ENCODE measurements at places on chromosomes 12 and 14.
A peak's percentile ranks its signal among the peaks of the same experiment; 100 is the strongest.

DNA sequence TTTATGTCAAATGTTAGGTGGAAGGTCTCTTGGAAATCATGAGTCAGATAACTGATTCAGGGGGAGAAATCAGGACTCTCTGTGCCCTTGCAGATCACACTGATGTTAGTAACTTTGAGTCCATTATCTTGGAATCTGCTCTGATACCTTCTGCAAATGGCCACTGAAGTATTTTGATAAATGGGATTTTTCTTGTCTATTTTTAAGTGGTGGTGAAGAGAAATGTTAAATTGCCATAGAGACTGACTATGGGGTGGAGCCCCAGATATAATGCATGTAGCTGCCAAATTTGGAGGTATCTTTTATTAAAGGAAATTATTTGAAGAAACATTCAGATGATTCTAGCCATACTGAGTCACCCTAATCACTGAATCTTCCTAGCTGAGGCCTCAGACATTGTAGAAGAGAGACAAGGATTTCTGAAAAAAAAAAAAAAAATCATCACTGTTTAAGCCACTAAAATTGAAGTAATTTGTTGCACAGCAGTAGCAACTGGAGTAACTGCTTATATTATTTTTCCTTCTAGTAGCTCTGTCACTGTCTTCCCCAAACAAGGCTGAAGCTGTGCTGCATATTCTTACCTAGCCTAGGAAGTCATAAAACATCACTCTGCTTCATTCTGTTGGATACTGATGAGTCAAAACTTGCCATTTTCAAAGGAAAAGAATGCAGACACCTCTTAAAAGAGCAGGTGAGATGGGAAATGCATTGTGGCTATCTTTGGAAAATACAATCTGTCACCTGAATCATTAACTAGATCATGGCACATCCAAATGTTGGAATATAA lies 36.0 kb upstream of the CLEC14A start:
- no peak for DNase-seq

DNA sequence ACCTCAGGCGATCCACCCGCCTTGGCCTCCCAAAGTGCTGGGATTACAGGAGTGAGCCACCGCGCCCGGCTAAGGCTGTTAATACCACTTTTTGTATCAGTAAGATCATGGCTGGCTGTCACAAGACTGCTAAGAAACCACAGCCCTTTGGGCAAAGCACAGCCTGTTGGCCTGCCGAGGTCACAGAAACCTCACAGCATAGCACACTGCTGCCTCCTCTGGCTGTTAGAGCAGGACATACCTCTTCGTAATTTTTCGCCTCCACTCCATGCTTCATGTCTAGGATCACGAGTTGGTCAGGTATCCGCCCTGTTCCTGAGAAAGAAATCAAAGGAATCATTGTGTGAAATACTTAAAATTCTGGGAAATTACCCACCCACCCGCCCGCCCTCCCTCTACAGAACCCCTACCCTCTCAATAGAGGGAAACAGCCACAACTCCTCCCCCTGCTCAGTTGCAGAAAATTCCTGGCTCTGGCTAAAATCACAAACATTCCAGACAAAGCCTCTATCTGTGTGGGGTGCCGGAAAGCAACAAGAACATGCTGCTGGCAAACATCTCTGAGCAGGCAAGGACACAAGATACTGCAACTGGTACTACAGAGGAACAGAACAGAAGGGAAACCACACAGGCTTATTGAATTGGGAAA lies 20.7 kb upstream of the NEK9 start:
- peak; percentile 37 for DNase-seq

DNA sequence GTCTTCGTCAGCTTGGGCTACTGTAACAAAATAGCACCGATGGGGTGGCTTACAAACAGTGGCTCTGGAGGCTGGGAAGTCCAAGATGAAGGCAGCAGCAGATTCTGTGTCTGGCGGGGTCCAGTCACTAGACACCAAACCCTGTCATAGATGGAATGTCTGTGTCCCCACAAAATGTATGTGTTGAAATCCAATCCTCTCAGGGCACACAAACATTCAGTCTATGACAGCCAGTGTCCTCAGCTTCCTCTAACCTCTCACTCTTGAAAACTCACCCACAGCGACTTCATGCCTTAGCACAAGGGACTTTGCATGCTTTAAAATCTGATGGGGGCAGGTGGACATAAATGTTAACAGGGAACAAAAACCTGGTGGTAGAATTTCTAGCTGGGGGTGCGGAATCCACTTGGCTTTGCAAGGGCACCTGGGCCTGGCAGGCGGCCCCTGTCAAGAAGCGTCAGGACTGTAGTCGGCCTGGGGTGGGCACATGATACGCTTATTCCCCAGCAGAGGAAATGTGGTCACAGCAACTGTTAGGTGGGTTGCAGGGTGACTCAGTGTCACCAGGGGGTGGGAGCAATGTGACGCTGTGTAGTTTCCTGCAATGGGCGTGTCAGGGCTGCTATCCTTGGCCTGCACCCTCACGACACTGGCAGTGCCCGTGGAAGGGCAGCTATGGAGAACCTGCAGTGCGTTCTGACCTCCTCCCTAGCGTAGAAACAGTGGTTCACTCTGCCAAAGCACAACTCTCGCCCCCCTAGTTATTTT lies 17.7 kb downstream of the RIN3 start:
- peak; percentile 86 for DNase-seq

- DNase-seq, result no peak
These were observed 130.8 kb upstream of the KRR1 start for GRCh38 chr12:75642226-75642625.

DNA sequence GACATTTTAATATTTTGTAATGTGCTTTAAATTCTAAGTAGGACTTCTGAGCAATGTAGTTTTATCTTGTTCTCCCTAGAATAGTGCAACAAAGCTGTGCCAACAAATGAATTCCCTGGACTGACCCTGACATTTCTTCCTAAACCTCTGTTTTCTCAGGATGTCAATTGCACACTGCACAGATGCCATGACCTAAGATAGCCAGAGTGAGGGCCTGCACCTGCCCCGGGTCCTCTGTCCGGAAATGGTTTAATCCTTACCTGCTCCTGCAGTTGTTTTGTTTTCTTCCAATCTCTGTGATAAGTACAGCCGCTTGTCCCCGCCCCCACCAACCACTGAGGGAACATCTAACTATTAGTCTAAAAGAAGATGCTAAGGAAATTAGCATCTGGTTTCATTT lies 831.5 kb downstream of the GALC start:
- no peak for DNase-seq

DNA sequence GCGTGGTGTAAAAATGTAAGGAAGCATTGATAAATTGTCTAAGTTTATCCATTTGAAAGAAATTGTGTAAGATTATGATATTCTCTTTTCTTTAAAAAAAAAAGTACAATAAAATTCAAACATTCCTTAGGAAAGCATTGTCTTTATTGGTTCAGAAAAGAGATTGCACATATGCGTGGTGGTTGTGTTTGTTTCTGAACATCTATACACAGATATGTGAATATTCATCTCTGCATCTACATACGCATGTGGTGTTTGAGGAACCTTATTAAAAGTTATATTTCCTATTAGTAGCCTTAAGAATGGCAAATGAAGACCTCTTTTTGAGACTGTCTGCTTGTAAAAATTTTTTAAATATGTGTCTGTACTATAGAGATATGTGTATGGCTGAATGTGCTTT lies 69.8 kb downstream of the TMEM260 start:
- no peak for DNase-seq

DNA sequence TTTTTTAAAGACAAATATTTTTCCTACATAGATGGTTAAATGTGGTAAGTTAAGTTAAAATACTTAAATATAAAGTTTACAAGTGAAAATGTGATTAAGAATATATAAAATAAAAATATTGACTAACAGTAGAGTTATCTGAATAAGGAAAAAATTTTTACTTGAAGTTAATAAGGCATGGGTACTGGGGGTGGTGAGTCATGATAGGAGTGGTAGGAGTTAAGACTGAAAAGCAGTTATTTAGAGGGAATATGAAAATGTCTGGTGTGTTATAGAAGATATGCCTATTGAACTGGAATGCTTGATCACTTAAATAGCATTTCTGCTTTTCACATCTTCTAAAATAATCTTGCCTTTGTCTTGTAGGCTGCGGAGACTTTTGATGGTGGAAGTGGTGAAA lies 68.7 kb downstream of the CCDC91 start:
- DNase-seq, result no peak

DNA sequence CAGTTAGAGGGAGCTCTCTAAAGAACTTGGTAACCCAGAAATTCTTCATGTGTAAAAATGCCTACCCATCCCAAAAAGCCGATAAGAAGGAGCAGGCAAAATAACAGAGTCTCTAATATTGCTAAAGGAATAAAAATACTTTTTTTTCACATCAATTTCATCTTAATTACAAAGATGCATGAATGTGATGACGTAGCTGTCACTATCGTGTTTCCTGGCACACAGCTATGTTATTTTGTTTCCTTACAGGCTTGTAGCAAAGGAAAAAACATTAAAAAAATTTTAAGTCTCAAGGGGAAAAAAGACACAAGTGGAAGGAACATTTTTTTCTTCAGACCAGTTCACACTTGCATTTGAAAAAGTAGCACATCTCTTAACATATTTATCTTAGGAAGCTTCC lies 10.3 kb upstream of the LGALS3 start:
- no peak for DNase-seq

GRCh38 chr12:83784298-83784890 lies 1097.7 kb downstream of the TMTC2 start:
- no peak for DNase-seq
